NCI-H446 (cell line): ENCODE measurements at places on chromosomes 12 and 14.

GRCh38 chr12:127297327-127297726 is 969.6 kb upstream of the TMEM132C start:
- DNase-seq = no peak

- DNase-seq = peak; percentile 82
These were observed at the start of gene CFAP73 for GRCh38 chr12:113149361-113150150. CFAP73 (plus strand) TSS chr12:113149724; CDS start chr12:113149858, 134 bp downstream.

- DNase-seq = no peak
These were observed 25.1 kb downstream of the ACVR1B start for GRCh38 chr12:51976376-51977160.

GRCh38 chr12:101925361-101925760 is 48.0 kb downstream of the DRAM1 start:
- DNase-seq = no peak

- no peak for DNase-seq
These were observed 217.8 kb upstream of the NPAS3 start for GRCh38 chr14:32720927-32721326.

DNA sequence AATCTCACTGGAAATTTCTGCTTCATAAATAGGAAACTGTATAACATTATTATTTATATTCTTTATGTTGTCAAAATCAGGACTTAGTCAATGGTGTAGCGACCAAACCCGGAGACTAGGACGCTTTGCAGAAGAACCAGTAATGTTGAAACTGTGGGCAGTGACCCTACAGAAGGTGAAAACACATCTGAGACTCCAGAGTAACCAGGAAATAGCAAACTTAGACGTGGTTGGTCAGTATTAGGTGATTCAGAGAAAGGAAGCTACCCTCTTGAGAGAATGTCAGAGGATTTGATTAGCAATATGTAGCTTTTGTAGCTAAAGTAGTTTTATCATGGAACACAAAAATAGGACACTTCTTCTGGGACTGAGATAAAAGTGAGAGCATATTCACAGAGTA is 381.9 kb downstream of the SLC16A7 start:
- no peak for DNase-seq

GRCh38 chr12:118237052-118237665 is 101.2 kb downstream of the PEBP1 start:
- no peak for DNase-seq

DNA sequence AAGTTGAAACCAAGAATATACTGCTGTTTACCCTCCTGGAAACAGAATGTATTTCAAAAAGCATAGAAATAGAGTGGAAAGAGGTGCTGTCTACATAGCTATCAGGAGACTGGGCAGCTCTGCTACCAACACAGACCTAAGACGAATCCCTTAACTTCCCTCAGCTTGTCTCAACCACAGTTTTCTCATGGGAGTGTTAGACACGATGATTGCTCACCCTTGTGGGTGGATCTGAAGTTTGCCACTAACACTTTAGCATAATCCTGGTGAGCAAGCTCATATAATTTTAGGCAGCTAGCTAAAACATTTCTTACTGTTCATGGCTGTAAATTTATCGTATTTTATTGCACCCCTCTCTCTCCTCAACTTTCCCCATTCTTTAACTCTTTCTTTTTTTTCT is 38.5 kb downstream of the C12orf75 start:
- no peak for DNase-seq
